Activated CD4-positive, alpha-beta T cell treated with anti-CD3 and anti-CD28 coated beads for 48 hours (primary cell): ENCODE measurements at places on chromosomes 7 and 10.

GRCh38 chr7:72182036-72182435 lies 230.1 kb downstream of the CALN1 start:
- no peak for DNase-seq

- no peak for DNase-seq
These were observed 232.4 kb upstream of the KLF14 start for GRCh38 chr7:130966246-130967009.

DNA sequence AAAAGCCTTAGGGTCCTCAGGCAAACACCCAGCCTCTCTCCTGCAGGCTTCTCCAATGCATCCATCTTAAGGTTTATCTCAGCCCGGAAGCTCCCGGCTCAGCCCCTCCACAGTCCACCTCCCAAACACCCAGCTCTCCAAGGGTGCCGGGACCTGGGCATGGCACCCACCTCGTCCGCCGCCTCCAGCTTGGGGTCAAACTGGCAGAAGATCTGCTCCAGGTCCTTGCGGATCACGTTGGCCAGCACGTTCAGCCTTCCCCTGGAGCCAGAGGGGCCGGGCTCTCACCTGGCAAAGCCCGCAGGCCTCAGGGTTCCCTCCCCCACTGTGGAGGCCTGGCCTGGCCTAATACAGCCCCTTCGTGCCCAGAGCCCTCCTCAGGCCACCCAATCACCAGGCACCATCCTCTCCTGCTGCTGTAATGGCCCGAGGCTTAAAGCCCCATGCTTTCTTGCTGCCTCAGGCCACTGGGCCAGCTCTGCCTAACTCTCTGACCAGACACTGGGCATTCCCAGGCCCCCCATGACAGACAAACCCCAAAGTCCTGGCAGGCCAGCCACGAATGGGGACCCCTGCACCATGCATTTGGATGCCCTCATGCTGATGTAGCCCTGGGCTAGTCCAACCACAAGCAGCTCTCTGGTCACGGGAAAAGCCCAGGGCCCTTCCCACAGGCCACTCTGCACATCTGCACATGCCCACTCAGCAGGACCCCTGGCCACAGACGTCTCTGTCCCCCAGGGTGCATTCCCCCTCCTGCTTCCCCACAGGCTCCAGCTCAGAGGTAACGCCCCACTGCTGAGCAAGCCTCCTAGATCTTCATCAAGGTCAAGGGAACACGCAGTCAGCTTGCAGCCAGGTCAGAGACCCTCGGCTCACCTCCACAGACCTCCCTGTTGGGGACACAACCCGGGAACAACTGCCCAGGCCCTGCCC lies 12.3 kb downstream of the OGDHL start:
- DNase-seq = no peak

DNA sequence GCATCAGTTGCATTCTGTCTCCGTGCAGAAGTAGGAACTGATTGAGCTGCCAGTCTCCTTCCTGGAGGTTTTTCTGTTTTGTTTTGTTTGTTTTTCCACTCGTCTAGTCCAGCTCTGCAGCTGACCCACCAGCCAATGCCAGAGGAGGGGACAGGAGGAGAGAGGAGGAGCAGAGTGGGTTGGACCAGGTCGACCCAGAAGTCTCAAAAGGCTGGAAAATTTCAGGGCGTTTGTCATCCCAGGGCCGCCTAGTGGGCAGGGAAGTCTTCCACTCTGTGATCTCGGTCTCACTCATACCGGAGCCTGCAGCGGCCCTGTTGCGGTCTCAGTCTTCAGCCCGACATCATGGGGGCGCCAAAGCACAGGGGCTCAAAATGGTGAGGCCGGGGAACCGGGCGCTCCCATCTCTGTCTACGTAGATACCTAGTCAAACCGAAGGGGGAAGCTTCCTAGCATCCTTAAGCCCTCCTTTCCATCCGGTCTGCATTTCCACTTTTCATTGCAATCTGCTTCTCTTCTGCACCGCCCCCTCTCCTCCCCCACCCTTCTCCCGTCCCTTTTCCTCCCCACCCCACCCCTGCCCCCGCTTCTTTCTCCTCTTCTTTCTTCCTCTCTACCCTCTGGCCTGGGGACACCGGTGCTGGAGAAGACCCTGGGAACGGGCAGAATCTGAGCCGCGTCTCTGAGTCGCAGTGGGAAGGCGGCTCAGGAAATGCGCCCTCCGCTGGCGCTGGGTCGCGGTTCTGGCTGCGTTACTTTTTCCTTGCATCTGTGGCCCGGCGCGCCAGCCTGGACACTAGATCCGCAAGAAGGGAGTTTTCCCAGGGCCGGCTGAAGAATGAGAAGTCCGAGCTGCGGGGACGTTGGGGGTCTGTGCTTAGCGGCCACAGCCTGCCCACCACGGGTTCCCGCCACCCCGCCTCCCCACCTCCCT lies 16.2 kb upstream of the PAX2 start:
- DNase-seq = peak; percentile 45

- DNase-seq = no peak
These were observed 3.3 kb downstream of the EDRF1 start for GRCh38 chr10:125722811-125723210.

DNA sequence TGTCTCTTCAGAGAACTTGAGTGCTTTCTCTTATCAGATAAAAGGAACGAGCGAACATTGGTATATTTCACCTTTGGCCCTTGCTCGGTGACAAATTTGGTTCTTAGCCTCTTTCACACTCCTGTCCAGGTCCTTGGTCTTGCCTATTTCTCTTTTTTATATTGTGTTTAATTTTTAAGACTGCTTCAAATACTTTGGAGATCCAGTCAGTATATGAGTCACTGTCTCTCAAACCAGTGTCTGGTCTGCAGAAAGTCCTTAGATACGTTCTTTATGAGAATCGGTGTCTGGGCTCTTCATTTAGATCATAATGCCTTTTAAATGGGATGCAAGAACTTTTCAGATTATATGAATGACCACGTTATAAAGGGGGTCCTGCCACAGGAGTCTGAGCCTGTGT lies 55.0 kb downstream of the PIK3AP1 start:
- DNase-seq = no peak

DNA sequence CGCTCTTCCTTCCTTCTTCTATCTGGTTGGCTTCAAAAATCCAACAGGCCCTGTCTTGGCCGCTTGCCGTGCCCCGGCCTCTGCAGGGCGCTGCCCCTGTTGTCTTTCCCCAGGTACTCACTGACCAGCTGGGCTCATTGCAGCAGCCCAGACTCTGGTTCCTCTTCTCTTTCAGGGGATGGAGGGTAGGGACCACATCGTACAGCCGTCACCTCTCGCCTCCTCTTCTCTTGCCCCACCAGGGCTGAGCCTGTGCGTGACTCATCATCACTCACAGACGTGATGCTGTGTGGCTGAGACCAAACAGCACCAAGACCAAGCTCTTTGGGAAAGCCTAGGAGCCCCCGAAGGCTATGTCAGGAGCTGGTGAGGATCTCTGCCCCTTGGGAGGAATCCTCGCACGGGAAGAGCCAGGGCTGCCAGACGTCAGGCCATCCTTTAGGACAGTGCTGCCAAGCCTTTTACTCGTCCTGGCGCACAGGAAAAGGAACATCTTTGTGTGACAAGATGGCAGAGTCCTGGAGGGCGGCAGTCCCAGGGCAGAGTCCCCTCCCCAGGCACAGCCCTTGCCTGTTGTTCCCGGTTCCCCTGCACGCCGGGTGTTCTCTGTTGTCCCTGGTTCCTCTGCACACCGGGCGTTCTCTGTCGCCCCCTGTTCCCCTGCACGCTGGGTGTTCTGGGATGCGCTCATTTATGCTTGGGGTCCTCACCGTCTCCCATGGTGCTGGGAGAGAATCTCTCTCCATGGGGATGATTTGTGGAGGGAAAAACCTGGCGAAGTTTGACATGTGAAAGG lies 188.5 kb upstream of the SHH start:
- no peak for DNase-seq

GRCh38 chr7:119931230-119931824 lies 341.6 kb upstream of the KCND2 start:
- no peak for DNase-seq

DNA sequence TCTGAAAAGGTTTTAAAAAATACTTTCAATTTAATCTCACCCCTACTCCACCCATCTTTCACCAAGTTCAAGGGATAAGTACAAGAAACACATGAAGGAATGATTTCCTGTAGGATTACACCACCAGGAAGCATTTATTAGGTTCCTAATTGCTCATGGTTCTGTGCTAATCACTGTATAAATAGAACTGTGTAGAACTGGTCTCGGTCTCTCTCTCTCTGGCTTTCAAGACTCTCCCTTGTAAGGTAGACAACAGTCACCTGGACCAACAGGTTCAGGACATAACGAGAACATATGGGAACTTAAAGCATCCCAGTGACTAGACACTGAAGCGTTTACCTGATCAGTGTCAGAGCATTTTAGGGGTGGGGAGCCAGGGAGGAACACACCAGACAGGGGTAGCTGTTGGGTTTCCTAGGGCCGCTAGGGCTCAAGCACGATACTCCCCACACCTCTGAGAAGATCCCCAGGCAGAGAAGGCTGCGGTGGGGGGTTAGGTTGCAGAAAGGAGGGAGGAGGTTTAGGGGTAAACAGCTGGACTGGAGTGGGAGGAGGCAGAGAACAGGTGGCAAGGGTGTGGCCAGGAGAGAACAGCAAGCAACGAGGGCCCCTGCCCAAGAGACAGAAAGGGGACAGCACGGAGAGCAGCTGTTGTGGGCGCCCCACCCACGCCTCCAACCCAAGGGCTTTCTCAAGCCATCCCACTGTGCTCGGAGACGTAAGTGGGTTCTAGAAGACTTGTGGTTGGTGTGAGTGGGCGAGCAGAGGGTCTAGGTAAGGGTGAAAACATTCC lies 52.5 kb upstream of the USP6NL start:
- no peak for DNase-seq

GRCh38 chr7:127961786-127962453 lies 69.3 kb downstream of the LRRC4 start:
- no peak for DNase-seq

- no peak for DNase-seq
These were observed 97.7 kb downstream of the CUBN start for GRCh38 chr10:17031637-17032635.
